KBM-7 (cell line): ENCODE measurements at places on chromosomes 6 and 20.

DNA sequence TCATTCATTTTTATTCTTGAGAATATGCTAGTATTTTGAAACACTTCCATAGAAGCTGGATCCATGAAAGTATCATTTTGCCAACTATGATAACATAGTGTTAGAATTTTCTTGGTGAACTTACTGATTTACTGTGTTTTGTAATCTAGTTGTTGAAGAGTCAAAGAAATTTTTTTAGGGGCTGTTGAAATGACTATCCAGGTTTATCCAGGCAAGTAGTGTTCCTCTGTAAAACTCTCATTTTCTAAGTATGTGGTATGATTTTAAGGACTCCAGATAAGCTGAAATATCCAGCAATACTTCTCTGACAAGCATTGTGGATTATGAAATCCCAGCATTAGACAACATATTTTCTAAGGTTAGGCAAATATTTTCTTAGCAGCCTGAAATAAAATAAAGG lies 95.9 kb downstream of the GRIK2 start:
- no peak for DNase-seq

DNA sequence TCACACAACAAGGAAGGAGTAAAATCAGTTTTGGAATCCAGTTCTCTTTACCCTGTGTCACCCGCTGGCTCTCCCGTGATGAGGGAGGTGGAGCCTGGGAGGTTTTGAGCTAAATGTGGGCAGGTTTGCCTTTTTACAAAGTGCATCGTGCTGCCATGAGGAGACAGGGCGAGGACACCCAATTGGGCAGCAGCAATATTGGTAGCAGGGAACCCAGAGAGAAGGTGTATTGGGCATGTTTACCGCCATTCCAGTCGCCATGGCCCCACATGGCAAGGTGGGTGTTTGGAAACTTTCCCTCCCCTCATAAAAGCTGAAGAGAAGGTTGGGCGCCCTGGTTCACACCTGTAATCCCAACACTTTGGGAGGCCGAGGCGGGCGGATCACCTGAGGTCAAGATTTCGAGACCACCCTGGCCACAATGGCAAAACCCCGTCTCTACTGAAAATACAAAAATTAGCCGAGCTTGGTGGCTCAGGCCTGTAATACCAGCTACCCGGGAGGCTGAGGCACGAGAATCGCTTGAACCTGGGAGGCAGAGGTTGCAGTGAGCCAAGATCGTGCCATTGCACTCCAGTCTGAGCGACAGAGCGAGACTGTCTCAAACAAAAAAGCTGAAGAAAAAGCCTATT lies 3.5 kb upstream of the UBE2V1 start:
- no peak for DNase-seq

- DNase-seq = no peak
Measured at GRCh38 chr6:121582262-121582661, 146.8 kb downstream of the GJA1 start.

- DNase-seq = no peak
Measured at GRCh38 chr6:2517855-2518473, 232.8 kb downstream of the MYLK4 start.

GRCh38 chr20:49415005-49415667 lies 67.3 kb downstream of the KCNB1 start:
- DNase-seq = no peak

GRCh38 chr6:116387374-116387773 lies 16.6 kb downstream of the DSE start:
- DNase-seq = no peak

GRCh38 chr6:52373151-52373690 lies 11.3 kb downstream of the PAQR8 start:
- DNase-seq = no peak

DNA sequence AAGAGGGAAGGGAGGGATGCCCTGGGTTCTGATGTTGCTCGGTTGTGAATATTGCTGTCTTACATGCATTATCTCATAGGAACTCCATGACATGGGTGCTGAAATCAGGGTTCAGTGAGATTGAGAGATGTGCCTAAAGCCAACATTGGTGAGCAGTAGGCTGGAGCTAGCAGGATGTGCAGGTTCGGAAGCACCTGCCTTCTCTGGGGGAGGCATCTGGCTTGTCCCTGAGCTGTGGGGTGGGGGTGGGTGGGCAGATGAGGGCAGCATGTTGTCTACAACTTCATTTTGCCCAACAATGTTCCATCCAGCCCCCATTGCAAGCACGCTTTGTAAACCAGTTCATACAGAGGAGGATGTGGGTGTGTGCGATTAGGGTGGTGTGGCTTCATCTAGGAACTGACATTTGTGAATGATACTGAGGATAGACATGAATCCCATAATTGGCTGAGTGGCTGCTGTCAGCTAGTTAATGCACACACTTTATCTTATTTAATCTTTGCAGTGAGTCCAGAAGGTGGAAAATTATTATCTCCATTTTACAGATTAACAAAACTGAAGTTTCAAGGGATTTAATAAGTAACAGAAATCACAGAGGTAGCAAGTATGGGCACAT lies 119.4 kb downstream of the SYNDIG1 start:
- no peak for DNase-seq

- peak; percentile 37 for DNase-seq
Measured at GRCh38 chr6:42374018-42374669, 77.6 kb downstream of the TRERF1 start.

DNA sequence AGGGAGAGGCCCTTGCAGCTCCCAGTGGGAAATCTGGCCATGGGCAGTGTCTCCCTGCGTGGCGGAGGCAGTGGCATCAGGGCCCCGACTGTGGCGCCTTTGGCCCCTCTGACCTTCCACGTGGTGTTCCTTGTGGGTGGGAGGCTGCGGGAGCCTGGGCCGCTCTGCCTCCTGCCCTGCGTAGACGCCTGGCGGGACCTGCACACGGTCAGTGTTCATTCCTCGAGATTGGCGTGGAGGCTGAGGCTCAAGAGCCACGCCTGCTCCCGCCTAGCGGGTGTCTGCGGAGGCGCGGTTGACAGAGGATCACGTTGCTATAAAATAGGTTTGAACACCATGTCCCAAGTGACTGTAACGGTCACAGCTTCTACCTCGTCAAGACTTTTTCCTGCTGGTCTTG lies 14.0 kb downstream of the COL9A3 start:
- DNase-seq = no peak

DNA sequence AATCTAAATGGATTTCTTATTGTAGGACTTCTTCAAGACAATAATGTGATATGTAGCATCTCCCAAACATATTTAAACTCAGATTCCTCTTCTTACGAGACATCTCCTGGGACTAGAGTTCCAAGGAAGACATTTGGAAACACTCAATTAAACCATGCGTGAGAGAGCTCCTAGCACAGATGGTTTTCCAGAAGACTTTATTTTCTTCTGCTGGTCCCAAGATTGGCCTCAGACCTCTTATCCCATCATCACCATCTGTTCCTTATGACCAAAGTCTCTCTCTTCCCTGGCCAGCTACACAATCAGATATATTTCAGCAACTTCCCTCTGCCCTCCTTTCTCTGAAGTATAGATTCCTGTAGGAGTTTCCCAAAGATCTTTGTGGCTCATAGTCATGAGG lies 93.2 kb upstream of the JARID2 start:
- no peak for DNase-seq

GRCh38 chr20:13526551-13526950 lies 112.2 kb downstream of the TASP1 start:
- no peak for DNase-seq

DNA sequence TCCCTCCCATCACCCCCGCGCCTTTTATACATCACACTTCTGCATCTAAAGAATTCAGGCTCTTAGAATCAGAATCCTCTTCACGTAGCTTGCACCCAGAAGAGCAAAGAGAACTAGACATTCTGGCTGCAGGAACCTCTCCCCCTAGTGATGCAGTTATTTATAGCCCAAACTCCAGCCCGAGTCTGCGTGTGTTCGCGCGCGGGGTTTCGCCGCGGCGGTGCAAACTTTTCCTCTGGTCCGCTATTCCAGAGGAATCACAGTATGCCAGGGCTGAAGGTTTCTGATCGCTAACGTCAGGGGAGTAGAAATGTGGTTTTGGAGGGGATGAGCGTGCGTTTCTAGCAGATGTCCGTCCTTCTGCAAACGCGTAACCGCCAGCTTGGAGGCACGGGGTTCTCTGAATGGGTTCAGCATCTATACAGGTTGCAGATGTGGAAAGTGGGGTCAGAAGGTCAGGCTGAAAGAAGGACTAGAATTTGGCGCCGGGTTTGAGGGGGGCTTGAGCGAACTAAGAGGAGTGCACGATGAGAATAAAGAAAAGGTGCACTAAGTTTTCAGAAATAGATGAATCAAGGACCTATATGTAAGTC lies 1.8 kb downstream of the EPHA7 start:
- DNase-seq = no peak

GRCh38 chr6:18477301-18477941 lies 90.3 kb downstream of the RNF144B start:
- DNase-seq = peak; percentile 4

- DNase-seq = no peak
Measured at GRCh38 chr20:57658447-57658832, 38.2 kb upstream of the ZBP1 start.

- DNase-seq = no peak
Measured at GRCh38 chr6:165245701-165246100, 63.7 kb downstream of the C6orf118 start.

DNA sequence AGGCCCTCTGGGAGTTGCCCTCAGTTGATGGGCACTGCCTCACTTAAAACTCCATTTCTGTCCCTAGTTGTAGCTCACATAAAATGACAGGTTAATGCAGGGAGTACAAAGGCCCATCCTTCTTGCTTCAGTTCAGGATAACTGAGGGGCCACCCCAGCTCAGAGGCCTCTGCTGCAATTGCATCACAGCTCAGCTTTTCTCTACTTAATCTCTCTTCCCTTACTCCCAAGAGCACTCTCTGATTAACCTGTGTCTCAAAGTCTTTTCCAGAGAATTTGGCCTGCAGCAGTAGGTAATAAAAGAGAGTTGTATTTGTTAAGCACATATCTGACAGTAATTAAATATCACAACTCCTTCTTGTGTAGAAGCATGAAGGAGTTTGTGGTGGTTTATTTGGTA lies 40.9 kb upstream of the FLRT3 start:
- DNase-seq = no peak

DNA sequence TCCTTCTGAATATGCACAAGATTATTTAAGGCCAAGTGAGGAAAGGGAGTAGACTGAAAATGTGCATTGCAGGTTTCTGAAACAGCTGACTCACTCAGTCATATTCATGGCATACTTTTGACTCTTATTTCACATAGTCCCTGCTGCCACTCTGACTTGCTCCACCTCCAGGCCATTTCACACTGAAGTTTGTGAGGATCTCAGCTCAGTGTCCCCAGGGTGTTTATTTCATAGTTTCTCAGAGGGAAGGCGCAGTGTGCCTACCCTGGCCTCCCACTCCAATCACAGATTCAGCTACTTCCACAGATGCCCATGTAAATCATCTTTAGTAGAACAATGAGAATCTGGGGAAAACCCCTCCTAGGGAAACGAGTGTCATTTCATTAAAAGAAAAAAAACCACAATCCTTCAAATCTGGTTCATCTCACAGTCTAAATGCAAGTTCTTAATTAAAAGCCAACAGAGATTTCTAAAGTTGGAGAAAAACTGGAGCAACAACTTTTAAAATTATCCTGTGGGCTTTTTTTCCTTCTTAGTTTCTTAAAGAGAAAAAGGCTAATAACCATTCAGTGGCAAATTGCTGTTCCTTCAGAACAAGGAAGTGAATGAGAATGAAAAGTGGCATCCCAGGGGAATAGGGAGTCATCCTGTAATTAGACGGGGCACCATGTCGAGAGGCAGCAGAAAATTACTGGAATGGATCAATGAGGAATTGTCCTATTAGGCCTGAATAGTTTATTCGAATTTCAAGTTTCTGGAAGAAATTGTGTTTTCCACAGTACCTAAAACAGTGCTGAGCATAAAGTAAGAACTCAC lies 133.6 kb downstream of the TFAP2B start:
- DNase-seq = no peak

DNA sequence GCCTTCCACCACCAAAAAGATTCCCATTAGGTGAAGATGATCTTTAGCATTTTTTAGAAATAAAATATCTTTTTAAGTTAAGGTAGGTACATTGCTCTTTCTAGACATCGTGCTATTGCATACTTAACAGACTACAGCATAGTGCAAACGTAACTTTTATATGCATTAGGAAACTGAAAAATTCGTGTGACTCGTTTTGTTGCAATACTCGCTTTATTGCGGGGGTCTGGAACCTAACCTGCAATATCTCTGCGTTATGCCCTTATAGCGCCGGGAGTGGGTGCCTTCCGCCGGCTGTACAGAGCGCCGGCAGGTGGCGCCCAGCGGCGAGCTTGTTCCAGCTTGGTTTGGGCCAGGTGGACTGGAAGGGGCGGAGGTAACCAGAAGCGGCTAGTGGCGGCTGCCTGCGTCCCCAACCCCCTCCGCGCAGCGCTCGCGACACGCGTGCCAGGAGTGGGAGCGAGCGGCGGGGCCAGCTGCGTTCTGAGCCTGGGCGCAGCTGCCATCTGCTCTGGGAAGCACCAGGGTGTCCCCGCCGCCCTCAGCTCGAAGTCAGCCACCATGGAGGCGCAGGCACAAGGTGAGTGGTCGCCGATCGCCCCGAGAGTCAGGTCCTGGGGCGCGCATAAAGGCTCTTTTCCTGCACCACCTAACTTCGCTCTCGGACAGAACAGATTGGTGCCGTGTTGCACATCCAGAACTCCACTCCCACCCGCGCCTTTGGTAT lies at the start of gene TPD52L1:
TSS of gene TPD52L1 (plus strand) at position 383 of the 727 bp plus-strand sequence. CDS start at position 562, 179 bp downstream.
- DNase-seq = peak; percentile 83

GRCh38 chr6:56765494-56765893 lies 122.8 kb upstream of the DST start:
- DNase-seq = no peak

DNA sequence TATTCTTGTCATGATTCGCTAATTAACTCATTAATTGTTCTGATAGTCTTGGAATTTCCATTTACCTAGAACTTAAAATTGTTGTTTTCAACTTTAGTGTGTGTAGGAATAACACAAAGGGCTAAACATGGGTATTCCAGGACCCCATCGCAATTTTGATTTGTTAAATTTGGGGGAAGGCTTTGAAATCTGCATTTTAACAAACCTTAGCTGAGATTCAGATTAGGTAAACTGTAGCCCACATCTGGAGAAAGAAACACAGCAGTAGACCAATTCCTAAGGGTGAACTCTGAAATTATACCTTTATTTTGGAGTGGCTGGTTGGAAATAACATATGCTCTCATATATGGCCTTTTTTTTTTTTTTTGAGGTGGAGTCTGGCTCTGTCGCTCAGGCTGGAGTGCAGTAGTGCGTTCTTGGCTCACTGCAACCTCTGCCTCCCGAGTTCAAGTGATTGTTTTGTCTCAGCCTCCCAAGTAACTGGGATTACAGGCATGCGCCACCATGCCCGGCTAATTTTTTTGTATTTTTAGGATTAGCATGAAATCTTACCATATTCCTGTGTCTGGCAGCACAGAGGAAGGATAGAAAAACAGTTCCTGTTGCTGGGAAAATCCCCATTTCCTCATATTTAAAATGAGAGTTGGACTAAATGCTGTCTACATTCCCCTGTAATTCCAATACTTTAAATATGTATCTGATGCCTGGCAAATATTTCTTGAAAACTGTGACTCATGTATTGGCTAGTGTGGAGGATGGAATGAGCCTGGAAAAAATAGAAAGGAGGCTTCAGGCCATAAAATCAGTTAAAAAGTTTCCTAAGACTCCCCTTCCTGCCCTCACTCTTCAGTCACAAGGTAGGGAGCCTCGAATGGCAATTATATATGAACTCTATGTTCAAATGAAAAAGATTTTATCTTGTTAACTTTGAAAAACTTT lies 96.7 kb upstream of the FAM184A start:
- no peak for DNase-seq
